Osteocyte (in vitro differentiated cells): ENCODE measurements at places on chromosomes 7 and 10. TPM values are rescaled to one million over a fixed set of nuclear protein-coding genes. Genes with fewer than 3 reads are reported as not detected.

The GRM3 gene
- total RNA-seq: not detected in 2 replicates

The CYP3A4 gene
- total RNA-seq: not detected in 2 replicates

The CRYGN gene
- total RNA-seq: not detected in 2 replicates

The ENTPD7 gene
- total RNA-seq: 21.7 and 22.8 TPM in 2 replicates

The DGKI gene
- 3.0 and 3.1 TPM in 2 replicates for total RNA-seq

The CADPS2 gene
- 0.81 and 1.0 TPM in 2 replicates for total RNA-seq

The AZGP1 gene
- total RNA-seq: not detected in 2 replicates

The IL6 gene
- total RNA-seq: not detected in 2 replicates

The NODAL gene
- not detected in 2 replicates for total RNA-seq

The SLC26A3 gene
- not detected in 2 replicates for total RNA-seq

The NEUROG3 gene
- not detected in 2 replicates for total RNA-seq

The SPDYE2B gene
- total RNA-seq: not detected in 2 replicates

The AOC1 gene
- total RNA-seq: not detected in 2 replicates

The MEOX2 gene
- total RNA-seq: 24.5 and 24.8 TPM in 2 replicates

The ANKRD7 gene
- not detected in 2 replicates for total RNA-seq

The HPSE2 gene
- not detected in 2 replicates for total RNA-seq

The DPYSL4 gene
- total RNA-seq: 33.8 and 34.7 TPM in 2 replicates

The FAM25G gene
- not detected in 2 replicates for total RNA-seq

The FOXI2 gene
- not detected in 2 replicates for total RNA-seq
